ENCODE measurements at places on chromosomes 13 and 19.

DNA sequence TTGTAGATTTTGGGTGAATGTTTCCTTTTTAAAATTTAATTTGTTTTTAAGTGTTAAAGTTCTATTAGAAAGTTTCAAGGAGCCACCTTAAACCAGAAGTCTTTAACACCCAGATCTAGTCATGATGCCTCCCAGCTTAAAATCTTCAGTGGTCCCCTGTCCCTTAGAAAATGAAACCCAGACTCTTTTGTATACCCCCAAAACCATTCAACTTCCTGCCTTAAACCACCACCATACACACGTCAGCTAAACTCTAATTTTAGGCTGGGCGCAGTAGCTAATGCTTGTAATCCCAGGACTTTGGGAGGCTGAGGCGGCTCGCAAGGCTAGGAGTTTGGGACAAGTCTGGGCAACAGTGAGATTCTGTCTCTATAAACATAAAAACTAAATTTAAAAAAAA is 37.9 kb downstream of the N4BP2L1 start:
- no peak for DNase-seq

GRCh38 chr13:28679628-28680027 is 20.7 kb downstream of the POMP start:
- DNase-seq = no peak

DNA sequence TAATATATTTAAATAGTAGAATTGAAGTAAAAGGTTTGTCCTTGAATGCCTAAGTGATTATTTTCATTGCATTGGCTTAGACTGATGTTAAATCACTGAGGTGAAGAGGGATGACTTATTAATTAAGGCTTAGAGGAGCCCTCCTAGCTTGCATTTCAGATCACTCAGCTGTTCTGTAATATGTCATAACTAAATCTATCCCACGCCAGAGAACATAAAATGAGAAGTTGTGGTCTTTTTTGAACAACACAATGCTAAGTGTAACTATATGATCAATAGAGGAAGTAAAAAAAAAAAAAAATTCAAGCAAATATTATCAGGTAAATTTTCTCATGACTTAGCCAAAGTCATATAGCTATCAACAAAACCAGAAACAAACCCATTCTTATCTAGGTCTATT is 752.2 kb downstream of the GPC5 start:
- no peak for DNase-seq

DNA sequence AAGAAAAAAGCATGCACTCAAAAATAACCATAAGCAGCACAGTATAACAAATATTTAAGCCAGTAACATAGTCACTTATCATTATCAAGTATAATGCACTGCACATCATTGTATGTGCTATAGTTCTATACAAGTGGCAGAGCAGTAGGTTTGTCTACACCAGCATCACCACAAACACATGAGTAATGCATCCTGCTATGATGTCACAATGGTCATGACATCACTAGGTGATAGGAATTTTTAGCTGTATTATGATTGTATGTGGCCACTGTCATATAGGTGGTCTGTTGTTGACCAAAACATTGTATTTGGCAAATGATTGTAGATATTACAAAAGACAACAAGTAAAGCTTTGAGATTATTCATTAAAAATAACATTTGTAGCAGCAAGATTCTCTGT is 860.7 kb upstream of the GPC6 start:
- DNase-seq = no peak

DNA sequence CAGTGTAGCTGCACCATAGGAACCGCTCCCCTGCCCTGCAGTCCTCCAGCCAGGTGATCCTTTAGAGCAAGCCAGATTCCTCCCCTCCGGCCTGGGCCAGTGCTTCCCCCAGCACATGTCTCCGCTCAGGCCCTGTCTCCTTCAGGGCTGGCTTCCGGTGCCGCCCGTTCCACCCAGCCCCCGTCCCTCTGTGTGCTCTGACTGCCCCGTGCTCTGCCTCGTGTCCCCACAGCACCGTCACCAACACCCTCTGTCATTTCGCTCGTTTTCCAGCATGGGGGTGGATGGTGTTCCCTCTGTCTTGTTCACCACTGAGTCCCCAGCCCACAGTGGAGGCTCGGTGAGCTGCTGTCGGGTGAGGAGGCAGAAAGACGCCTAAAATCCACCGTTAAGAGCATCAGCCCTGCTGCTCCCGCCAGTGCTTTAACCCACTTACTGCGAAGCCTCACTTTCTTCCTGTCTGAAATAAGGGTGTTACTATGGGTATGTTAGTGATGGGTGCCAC is 54.5 kb downstream of the TSSK6 start:
- peak; percentile 85 for DNase-seq

DNA sequence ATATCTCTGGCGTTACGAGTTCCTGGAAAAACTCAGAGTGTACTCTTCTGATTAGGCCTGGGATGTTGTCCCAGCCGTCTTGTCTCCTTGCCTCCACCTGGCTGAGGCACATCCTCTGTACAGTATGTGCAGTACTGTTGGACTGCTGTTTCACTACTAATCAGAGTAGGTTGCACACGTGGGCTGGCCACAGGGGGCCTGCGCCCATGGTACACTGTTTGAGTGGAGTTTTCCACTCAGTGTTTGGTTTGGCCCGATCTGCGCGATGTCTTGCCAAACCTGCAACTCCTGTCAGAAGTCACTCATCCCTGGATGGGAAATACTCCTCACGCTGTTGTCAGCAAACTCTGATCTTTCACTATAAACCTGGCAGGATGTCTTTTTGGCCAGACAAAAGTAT is 189.6 kb upstream of the CSNK1A1L start:
- no peak for DNase-seq

DNA sequence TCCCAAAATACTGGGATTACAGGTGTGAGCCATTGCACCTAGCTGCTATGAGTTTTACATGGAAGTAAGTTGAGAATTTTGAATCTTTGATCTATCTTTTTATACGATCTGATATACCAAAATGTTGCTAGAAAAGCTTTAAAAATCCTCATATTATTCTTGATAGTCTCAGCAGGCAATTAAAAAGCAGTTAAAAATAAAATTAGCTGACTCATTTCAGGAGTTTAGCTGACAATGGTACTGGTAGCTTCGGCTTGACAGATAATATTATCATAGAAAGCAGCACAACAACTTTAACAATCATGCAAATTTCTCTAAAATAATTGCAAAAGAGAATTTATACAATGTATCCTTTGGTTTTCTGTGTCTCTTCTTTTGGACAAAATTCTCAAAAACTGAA is 9.6 kb upstream of the FOXO1 start:
- no peak for DNase-seq

GRCh38 chr13:44498969-44499368 is 77.2 kb downstream of the TSC22D1 start:
- DNase-seq = no peak

Data from activated CD8-positive, alpha-beta memory T cell treated with anti-CD3 and anti-CD28 coated beads for 24 hours (primary cell).